ENCODE measurements at places on chromosomes 7 and 10. TPM values are rescaled to one million over a fixed set of nuclear protein-coding genes. Genes with fewer than 3 reads are reported as not detected.
A peak's percentile ranks its signal among the peaks of the same experiment; 100 is the strongest.

Gene MACC1
- polyA plus RNA-seq = not detected

DNA sequence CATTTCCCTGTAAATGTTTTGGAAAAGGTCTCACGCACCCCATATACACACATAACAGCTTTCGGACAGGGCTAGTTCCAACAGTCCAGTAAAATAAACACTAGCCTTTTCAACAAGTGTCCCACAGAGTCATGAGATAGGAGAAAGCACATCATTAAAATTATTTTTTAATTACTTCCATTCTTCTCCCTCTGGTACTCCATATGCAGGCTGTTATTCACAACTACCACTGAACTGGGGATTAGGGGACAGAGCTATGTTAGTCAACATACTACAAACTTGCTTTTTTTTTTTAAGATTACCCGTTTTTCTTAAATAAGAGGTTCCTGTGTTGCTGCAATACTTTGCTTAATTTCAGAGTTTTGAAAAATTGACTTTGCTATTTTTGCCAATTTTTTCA, 576.6 kb upstream of the KCND2 start:
- DNase-seq = no peak

- DNase-seq = no peak
Measured at GRCh38 chr7:107076781-107077698, 32.5 kb downstream of the PRKAR2B start.

DNA sequence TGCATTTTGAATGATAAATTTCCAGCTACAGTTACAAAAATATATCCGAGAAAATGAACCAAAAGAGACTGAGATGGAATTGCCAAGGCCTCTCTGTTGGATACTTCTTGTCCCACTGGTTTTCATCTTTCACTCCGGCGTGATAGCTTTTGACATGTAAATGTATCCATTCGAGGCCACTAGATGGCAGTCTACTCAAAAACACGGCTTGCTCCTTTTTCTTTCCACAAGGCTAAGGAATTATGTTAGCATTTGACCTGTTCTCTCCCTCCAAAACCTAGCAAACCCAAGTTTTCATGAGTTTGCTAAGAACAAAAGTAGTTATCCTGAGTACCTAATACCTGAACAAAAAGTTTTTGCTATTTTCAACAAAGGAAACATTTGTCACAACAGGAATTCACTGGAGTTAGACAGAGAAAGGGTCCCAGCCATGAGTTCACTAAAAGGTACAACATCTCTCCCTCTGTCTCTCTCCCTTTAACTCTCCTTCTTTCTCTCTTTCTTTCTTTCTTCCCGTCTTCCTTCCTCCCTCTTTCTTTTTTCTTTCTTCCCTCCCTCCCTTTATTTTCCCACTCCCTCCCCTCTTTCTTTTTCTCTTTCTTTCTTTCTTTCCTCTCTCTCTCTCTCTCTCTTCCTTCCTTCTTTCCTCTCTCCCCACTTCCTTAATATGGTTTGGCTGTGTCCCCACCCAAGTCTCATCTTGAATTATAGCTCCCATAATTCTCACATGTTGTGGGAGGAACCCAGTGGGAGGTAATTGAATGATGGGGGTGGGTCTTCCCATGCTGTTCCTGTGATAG, 207.9 kb upstream of the MYO3A start:
- DNase-seq = no peak

DNA sequence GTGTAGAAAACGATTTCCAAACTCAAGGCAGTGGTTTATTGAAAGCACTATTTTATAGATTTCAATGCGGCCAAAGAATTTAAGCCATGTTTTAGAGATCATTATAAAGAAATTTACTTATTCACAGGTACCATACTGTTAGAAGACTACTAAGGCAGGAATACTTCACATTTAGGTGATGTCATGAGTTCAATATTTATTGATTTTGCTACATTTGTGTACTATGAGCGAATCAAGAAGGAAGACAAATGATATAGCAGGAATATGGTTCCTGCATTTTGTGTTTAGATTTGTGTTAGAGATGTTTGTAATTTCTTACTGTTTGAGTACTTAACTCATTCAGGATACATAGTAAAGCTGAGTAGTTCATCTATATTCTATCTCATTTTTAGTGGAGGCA, 1.7 kb upstream of the FBXW4 start:
- DNase-seq = no peak

GRCh38 chr10:21753497-21754270, 219.7 kb downstream of the MLLT10 start:
- no peak for DNase-seq

Gene NXPH1
- polyA plus RNA-seq = not detected

Gene TMEM176A
- polyA plus RNA-seq = not detected

DNA sequence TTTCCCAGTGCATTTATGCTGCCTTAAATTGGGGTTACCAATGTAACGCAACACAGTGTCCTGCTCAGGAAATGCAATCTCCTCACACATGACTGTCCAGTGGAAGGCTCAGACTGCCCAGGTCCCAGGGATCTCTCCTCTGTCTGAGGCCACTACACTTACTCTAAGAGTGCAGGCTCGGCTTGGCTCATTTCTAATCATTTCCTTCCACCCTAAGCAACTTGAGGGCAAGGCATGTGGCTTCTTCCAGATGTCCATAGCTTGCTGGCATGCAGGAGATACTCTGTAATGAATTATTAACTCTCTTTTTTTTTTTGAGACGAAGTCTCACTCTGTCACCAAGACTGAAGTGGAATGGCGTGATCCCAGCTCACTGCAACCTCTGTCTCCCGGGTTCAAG, 23.7 kb downstream of the PLAC9 start:
- no peak for DNase-seq

DNA sequence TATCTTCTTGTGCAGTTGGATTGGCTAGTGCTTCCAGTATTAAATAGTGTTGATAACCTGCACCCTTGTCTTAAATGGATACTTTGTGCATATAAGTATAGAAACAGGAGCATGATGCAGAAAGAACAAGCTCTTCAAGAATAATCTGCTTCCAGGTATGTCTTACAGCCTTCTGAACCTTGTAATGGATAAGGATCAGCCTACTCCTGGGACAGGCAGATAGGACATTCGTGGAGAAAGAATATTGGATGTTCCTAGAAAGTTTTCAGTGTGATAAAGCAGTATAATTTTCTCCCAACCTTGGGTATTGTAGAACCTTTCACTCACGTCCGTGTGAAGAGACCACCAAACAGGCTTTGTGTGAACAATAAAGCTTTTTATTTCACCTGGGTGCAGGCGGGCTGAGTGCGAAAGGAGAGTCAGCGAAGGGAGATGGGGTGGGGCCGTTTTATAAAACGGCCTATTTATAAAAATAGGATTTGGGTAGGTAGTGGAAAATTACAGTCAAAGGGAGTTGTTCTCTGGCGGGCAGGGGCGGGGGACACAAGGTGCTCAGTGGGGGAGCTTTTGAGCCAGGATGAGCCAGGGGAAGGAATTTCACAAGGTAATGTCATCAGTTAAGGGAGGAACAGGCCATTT, 27.2 kb downstream of the C1GALT1 start:
- DNase-seq = no peak

Gene VIPR2
- polyA plus RNA-seq = not detected

Gene CALML5
- not detected for polyA plus RNA-seq

DNA sequence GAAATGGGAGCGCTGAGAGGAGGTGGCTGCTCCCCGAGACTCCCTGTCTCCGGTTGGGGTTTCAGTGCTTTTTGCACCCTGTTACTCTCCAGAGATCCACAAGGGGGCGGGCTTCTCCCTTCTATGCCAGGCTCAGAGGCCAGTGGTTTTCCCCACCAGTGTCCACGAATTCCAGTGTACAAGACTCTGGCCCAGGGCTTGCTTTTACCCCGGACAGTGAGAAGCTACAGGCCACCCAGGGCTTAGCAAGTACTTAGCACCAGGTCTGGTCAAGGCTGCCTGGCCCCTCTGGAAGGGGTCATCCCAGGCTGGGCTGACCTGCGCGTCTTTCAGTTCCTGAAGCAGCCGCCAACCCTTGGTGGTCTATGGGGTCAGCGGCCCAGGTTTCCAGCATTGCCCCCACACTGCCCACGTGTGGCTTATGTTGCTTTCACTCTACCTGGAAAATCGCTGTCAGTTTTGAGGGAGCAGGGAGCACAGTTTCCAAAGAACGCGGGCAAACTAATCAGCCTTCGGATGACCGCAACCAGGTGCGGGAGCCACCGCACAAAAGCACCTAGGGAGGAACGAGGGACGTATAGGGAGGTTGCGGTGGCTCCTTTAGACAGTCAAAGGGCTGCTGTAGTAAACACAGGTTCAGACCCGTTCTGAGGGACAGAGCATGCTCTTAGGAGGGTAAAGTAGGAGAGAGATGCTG, 6.8 kb downstream of the CYP26A1 start:
- no peak for DNase-seq

Gene PIK3CG
- not detected for polyA plus RNA-seq

Gene SLC29A4
- polyA plus RNA-seq = 3.4 TPM

DNA sequence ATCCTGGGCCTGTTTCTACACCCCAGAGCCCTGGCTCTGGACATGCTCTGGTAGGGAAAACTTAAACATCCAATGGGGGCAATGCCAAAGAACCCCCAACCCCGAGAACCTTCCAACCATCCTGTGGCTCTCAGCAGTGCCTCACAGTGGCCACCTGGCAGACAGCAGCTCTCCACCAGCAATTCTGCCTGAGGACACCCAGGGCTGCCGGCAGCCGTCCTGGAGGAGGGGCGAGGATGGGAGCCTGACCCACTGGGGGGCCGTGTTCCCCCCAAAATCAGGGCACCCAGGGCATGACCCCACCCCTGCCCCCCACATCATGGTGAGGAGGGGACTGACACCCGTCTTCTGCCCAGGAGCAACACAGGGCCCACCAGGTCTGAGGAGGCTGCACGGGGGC, 32.7 kb downstream of the DPYSL4 start:
- DNase-seq = no peak

GRCh38 chr7:29359482-29360093, 165.0 kb downstream of the CHN2 start:
- no peak for DNase-seq

GRCh38 chr10:101219139-101219945, 9.9 kb downstream of the LBX1 start:
- DNase-seq = no peak

DNA sequence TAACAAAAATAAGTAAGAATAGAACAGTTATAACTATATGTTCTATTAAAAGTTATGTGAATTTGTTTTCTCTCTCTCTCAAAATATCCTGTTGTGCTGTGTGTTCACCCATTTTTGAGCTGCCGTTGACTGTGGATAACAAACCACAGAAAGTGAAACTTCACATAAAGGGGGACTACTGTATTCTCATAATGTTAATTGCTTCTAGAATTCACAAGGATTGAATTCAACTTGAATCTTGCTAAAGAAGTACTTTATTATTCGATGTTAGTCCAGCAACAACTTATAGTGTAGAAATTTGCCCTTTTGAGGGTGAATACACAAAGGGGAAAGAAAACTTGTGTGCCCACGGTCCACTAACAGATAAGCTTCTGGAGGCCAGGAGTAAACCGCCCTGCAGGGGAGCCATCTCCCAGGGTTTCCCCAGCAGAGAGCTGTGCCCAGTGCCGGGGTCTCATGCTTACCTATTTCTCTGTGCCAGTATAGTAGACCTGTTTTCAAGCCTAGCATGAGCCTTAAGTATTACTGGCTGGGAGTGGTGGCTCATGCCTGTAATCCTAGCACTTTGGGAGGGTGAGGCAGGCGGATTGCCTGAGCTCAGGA, 87.1 kb downstream of the KAT6B start:
- no peak for DNase-seq

Gene FEZF1
- polyA plus RNA-seq = not detected

GRCh38 chr7:120842121-120842621, 15.8 kb downstream of the TSPAN12 start:
- DNase-seq = no peak

DNA sequence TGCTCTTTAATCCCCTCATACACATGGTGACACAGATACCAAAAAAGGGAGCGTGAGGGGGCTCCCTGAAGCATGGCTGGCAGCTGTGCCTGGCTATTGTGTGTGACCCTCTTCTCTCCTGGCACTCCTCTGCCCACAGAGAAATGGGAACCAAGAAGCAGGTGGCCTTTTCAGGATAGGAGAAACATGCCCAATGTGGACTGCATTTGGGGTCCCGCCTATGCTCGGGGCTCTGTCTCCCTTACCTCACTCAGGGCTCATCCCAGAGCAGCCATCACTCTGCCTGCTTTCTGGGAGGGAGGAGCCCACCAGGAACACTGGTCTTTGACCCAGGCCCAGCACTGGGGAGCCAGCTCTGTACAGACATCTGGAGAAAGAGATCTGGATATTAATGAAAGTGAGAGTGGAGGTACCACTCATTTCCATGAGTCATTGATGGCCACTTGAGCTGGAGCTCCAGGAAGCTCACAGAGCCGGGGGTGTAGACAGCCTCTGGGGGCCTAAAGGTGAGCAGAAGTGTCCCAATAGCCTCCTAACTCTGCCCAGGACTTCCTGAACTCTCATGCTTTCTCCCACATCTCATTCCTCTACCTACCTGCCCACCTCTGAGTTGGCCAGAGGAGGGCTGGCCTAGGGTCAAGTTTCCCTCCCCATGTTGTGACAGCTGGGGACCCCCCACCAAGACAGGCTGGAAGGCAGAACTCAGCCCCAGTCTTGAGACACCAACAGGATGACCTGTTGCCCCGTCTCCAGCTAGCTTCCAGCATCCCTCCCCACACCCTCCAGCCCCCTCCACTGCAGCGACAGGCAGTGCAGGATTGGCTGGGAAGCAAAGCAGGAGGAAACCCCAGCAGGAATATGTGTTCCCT, 42.6 kb downstream of the DRGX start:
- no peak for DNase-seq

- DNase-seq = no peak
Measured at GRCh38 chr7:112938863-112939573, 147.6 kb downstream of the GPR85 start.

- DNase-seq = no peak
Measured at GRCh38 chr10:117294735-117295134, 53.8 kb downstream of the SLC18A2 start.

DNA sequence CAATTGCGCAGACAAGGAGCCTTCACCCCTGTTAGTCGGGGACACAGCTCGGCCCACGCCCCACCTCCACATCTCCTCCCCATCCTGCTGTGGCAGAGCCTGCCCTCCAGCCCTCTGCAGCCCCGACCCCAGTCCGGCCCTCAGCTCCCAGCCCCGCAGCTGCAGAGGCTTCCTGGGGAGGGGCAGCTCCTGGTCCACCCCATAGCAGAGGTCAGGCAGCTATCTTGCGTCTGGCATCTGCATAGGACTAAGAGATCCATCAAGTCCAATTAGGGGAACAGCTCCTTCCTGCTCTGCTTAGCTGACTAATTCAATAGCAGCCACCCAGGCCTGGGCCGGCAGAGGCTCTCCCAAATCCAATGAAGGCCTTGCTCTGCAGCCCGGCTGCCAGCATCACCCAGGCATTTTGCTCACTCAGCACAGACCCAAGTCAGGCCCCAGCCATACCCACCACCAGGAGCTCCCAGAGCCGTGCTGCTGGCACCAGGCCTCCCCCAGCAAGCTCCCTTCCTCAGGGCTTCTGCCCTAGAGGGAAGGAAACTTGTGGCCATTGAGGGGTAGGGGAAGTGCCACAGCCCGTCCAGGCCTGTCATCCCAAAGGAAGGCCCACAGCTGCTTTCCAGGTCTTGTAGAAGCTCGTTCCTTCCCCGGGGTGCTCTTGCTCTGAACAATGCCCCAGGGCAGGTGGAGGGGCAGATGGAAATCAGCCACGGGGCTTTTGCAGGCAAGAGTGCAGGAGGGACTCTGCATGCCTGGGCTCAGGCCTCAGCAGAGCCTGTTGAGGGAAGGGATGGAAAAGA, 106.2 kb upstream of the RET start:
- DNase-seq = no peak

GRCh38 chr10:49609283-49610113, 612 bp upstream of the SLC18A3 start:
- no peak for DNase-seq

GRCh38 chr10:28054228-28054860, 55.5 kb upstream of the ODAD2 start:
- DNase-seq = peak; percentile 99

Data from BJ (cell line).